LHCN-M2 (cell line): ENCODE measurements at places on chromosomes 12 and 14. TPM values are rescaled to one million over a fixed set of nuclear protein-coding genes. Genes with fewer than 3 reads are reported as not detected.

- DNase-seq, result no peak
Measured at GRCh38 chr14:26636561-26636960, 38.7 kb upstream of the NOVA1 start.

Gene FAR2
- 0.06 and 0.13 TPM in 2 replicates for total RNA-seq

GRCh38 chr12:49092086-49092815 is 2.4 kb downstream of the DHH start:
- DNase-seq, result no peak

Gene CCDC60
- not detected in 2 replicates for total RNA-seq
